Transverse colon (tissue), 4 donors: ENCODE measurements at places on chromosomes 1 and 21. TPM values are rescaled to one million over a fixed set of nuclear protein-coding genes. Genes with fewer than 3 reads are reported as not detected.

- DNase-seq: no peak
- H3K27ac ChIP-seq: no peak overlapping the region
- no peak overlapping the region for H3K4me3 ChIP-seq
- H3K27me3 ChIP-seq: no peaks in the 10 kb centered on the region
Measured at GRCh38 chr1:153619171-153619570, 3.0 kb upstream of the S100A14 start.

- no peak overlapping the region for H3K4me3 ChIP-seq
- H3K4me1 ChIP-seq: peaks cover 3% of the 10 kb centered on the region
- peaks cover 35% of the 10 kb centered on the region for H3K27me3 ChIP-seq
- no peak overlapping the region for H3K27ac ChIP-seq
Measured at GRCh38 chr1:6183520-6183989, 3.4 kb upstream of the CHD5 start.

DNA sequence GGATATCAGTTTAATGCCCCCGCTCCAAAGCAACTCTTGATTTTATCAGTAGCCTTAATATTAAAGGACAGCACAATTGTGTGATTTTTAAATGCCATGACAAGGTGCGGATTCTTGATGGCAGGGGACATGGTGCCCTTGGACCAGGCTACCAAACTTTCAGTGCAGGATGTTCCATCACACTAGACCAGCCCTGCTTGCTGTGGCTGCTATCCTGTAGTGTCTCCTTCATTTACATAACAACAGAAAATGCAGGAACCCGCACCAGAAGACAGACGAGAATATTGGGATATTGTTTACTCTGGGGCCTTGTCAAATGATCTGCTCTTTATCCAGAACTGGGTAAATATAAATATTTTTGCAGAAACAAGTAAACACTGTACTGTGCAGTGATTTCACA, 229.3 kb upstream of the PKN2 start:
- no peak overlapping the region for H3K27ac ChIP-seq
- H3K36me3 ChIP-seq: no peaks in the 10 kb centered on the region
- no peaks in the 10 kb centered on the region for H3K4me1 ChIP-seq
- H3K4me3 ChIP-seq: no peak overlapping the region
- no peak for DNase-seq
- H3K27me3 ChIP-seq: no peaks in the 10 kb centered on the region

GRCh38 chr1:114456586-114456985, 54.4 kb downstream of the TRIM33 start:
- H3K36me3 ChIP-seq: no peaks in the 10 kb centered on the region
- H3K4me3 ChIP-seq: no peak overlapping the region
- no peak for DNase-seq
- no peaks in the 10 kb centered on the region for H3K27me3 ChIP-seq
- H3K4me1 ChIP-seq: no peaks in the 10 kb centered on the region
- no peak overlapping the region for H3K27ac ChIP-seq

DNA sequence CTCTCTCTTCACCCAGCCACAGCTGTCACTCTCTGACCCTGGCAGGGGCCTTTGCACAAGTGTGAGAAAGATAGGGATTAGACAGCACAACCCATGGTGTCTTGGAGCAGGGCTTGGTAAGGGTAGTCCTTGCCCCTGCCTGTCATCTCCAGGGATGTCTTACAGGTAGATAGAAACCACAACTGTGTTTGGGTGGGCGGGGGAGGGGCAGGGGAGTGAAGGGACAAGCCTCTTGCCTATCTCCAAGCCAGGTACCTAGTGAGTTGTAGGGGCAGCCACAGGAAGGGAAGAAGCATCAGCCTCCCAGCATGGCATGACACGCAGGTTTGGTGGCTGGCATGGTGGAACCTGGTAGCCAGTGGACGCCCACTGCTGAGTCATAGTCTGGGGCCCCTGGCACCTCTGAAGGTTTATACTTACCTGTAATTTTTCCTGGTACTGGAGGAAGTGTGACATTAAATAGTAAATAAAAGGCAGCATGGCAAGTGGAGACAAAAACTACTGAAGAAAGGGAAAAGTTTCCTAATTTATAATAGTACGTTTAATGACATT, 97.5 kb downstream of the CLEC20A start:
- H3K4me1 ChIP-seq: no peaks in the 10 kb centered on the region
- H3K4me3 ChIP-seq: no peak overlapping the region
- DNase-seq: no peak
- no peaks in the 10 kb centered on the region for H3K36me3 ChIP-seq

DNA sequence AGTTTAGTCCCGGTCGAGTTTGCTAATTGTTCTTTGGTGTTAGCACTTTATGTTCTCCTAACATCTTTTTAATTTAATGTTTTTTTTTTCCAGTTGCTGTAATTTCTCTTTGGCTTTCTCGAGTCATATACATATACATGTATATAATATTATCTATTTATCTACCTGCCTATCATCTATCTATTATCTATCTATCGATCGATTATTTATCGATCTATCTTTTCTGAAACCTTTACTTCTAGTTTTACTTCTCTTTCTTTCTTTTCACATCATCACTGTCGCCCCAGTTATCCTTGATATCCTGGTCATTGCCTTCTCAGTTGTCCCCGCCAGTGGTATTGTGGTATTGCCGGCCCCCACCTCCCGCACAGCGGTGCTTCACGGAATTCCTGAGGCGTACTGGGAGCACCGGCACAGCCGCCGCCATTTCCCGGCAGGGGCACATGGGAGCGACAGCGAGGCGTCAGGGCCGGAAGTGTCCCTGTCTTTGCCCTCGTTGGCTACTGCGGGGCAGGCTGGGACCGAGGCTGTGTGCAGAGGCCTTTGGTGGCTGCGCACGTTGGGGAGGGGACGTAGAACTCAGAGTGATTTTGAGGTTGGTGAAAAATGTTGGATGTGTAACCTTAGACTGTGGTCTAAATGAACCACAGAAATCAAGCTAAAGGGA, 101.1 kb downstream of the NUF2 start:
- H3K27ac ChIP-seq: no peak overlapping the region
- H3K27me3 ChIP-seq: no peaks in the 10 kb centered on the region
- DNase-seq: no peak
- H3K4me3 ChIP-seq: no peak overlapping the region

DNA sequence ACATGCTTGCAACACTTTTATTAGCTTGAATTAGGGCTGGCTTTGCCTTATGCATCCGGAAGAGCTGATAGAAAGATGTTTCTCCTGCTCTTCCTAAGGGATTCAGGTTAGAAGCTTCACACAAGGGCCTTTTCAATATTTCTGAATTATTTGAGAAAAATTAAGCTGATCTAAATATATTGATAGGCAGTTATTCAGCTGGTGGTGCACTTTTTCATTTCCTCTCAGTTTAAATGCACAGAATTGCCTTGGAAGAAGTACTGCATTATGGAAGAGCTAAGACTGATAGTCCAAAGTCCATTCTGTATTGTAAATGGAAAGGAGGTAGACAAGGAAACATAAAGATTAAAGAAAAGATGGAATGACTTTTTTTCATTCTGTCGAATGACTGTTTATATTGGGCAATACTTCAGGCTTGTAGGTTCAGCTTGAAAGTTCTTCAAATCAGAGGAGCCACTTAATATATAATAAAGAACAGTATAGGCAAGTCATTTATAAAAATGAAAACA, 398.4 kb upstream of the B3GALT2 start:
- DNase-seq: no peak
- H3K36me3 ChIP-seq: no peaks in the 10 kb centered on the region
- no peak overlapping the region for H3K4me3 ChIP-seq
- no peaks in the 10 kb centered on the region for H3K27me3 ChIP-seq
- peak overlapping the region; percentile 34 for H3K27ac ChIP-seq
- H3K4me1 ChIP-seq: peaks cover 25% of the 10 kb centered on the region

GRCh38 chr1:234969011-234969441, 159.6 kb downstream of the TOMM20 start:
- no peaks in the 10 kb centered on the region for H3K36me3 ChIP-seq
- H3K4me1 ChIP-seq: peaks cover 63% of the 10 kb centered on the region
- no peak overlapping the region for H3K4me3 ChIP-seq
- H3K27me3 ChIP-seq: no peaks in the 10 kb centered on the region
- no peak for DNase-seq
- H3K27ac ChIP-seq: peak overlapping the region; percentile 91

GRCh38 chr1:33957854-33958253, 94.0 kb downstream of the HMGB4 start:
- DNase-seq: no peak
- H3K27me3 ChIP-seq: no peaks in the 10 kb centered on the region
- H3K36me3 ChIP-seq: no peaks in the 10 kb centered on the region
- H3K4me1 ChIP-seq: no peaks in the 10 kb centered on the region
- no peak overlapping the region for H3K27ac ChIP-seq

GRCh38 chr1:36464605-36465393, 615 bp upstream of the MRPS15 start:
- peaks cover 8% of the 10 kb centered on the region for H3K36me3 ChIP-seq
- H3K4me1 ChIP-seq: peaks cover 11% of the 10 kb centered on the region
- DNase-seq: no peak
- H3K27me3 ChIP-seq: no peaks in the 10 kb centered on the region
- H3K4me3 ChIP-seq: peak overlapping the region; percentile 62
- peak overlapping the region; percentile 84 for H3K27ac ChIP-seq

- H3K27me3 ChIP-seq: no peaks in the 10 kb centered on the region
- H3K4me1 ChIP-seq: peaks cover 38% of the 10 kb centered on the region
- no peak overlapping the region for H3K27ac ChIP-seq
- no peak overlapping the region for H3K4me3 ChIP-seq
- no peaks in the 10 kb centered on the region for H3K36me3 ChIP-seq
- DNase-seq: no peak
Measured at GRCh38 chr21:44854664-44855446, 18.6 kb downstream of the PTTG1IP start.

DNA sequence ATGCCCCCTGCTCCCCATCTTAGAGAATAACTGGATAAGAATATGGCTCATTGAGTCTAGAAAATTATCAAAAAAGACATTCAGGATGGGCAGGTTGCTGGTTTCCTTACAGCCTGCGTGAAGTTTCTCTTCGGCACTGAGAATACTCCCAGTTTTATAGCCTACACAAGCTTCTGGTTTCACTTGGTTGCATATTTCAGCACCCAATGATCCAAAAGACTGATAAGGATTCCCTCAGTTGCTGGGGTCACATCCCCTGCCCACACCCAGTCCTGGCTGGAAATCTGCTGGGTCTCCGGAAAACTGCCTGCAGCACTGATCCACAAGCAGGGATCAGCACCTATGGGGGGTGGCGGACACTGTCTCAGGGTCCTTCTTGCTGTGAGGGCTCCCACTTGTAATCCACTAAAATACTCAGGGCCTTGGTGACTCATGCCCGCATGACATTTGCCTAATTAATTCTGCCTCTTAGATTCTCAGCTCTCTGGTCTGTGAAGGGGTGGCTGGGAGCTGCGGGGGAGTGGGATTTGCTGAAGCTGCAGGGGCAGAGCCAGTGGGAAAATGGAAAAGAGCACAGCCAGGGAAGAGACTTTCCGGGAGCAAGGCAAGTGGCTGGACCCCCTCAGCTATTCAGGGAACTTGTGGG, 142.5 kb downstream of the ZNF648 start:
- H3K27me3 ChIP-seq: no peaks in the 10 kb centered on the region
- no peaks in the 10 kb centered on the region for H3K4me1 ChIP-seq
- H3K27ac ChIP-seq: no peak overlapping the region
- no peak overlapping the region for H3K4me3 ChIP-seq

DNA sequence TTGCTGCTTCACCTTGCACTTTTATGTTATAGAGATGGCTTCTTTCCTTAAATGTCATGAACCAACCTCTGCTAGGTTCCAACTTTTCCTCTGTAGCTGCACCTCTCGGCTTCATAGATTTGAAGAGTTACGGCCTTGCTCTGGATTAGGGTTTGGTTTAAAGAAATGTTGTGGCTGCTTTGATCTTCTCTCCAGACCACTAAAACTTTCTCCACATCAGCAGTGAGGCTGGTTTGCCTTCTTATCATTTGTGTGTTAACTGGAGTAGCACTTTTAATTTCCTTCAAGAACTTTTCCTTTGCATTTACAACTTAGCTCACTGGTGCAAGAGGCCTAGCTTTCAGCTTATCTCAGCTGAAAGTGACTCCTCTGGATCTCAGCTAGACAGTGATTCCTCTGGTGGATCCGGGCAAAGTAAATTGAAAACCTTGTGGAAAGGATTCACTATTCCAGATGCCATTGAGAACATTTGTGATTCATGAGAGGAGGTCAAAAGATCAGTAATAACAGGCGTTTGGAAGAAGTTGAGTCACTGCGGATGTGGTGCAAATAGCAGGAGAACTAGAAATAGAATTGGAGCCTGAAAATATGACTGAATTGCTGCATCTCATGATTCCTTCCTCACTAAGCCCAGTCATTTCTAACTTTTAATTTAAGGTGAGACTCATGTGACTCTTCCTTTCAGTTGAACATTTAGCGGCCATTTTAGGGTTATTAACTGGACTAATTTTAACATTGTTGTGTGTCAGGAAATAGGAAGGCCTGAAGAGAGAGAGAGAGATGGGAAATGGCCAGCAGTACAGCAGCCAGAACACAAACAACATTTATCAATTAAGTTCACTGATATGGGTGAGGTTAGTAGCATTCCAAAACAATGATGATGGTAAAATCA, 16.2 kb upstream of the RGS1 start:
- H3K36me3 ChIP-seq: no peaks in the 10 kb centered on the region
- no peaks in the 10 kb centered on the region for H3K27me3 ChIP-seq
- no peak overlapping the region for H3K4me3 ChIP-seq
- peak overlapping the region; percentile 15 for H3K27ac ChIP-seq
- H3K4me1 ChIP-seq: no peaks in the 10 kb centered on the region

DNA sequence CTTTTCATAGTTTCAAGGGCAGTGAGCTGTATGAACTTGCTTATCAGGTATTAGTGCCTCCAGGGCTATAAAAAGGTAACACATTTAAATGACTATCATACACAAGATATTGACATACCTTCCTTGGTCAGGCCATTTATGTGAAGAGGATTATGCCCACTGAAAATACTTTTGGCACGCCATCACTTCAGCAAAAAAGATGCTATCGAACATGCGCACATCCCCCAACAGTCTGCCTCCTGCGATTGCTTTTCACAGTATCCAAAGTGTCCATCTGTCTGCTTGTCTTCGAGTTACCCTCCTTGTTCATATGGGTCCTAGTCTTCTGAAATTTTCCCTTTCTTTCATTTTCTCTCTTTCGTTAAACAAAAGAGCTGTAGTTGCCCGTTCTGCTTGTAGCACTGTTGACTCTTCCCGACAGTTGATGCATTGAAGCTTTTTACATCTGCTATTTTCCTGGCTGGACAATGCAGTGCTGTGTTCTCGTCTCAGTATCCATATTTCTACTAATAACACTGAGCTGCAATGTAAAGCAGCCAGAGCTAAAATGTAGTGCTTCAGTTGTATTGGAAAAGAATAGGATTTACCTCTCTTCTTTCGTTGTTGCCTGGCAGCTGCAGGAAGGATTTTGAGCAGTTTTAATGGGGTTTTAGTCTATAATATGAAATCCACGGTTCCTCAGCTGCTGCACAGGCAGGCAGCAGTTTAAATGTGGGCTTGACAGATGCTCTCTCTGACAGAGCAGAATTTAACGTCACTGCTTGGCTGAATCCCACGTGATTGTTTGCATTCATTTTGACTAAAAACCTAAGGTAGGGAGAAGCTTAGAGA, at the start of gene B3GALT2:
B3GALT2 (minus strand) TSS at position 713 of the 831 bp plus-strand sequence. CDS start 5,051 bp downstream, outside the sequence.
- no peaks in the 10 kb centered on the region for H3K27me3 ChIP-seq
- peak within 1 kb of the TSS; percentile 43 for H3K4me3 ChIP-seq
- H3K36me3 ChIP-seq: no peaks in the 10 kb centered on the region
- H3K4me1 ChIP-seq: peaks cover 51% of the 10 kb centered on the region
- DNase-seq: peak; percentile 32
- H3K27ac ChIP-seq: peak within 1 kb of the TSS; percentile 67

Gene PDZK1IP1
- 228 TPM for total RNA-seq

Gene CEP85
- 16.2 TPM for total RNA-seq

Gene PPM1J
- total RNA-seq: not detected

Gene RGSL1
- not detected for total RNA-seq

Gene DYNLT5
- total RNA-seq: 0.48 TPM

Gene CYP4A22
- total RNA-seq: not detected

Gene FOXD3
- total RNA-seq: not detected

Gene IL19
- not detected for total RNA-seq
